ENCODE measurements at places on chromosomes 7 and 10.

- no peak for DNase-seq
Measured at GRCh38 chr10:19014034-19014433, 34.6 kb upstream of the MALRD1 start.

GRCh38 chr10:79148452-79149344, 79.9 kb downstream of the ZMIZ1 start:
- DNase-seq: no peak

DNA sequence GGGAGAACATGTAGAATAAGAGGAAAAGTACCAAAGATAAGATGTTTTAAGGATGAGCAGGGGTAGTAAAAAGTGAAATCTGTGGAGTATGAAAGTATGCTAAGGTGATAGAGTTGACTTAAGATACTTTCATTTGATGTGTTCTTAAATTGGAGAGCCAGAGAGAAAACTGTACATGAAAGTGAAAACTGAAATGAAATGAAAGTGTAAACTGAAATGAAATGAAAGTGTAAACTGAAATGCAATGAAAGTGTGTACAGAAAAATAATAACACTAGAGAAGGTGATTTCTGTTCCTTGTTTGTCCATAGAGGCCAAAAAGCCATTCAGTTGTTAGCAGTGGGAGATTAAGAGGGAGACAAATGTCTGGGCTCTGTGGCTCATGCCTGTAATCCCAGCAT, 17.5 kb downstream of the AHR start:
- no peak for DNase-seq

GRCh38 chr10:132497063-132497680, 40.4 kb upstream of the INPP5A start:
- DNase-seq: no peak

- DNase-seq: no peak
Measured at GRCh38 chr7:99953649-99954048, 22.2 kb downstream of the AZGP1 start.

GRCh38 chr10:62019685-62020359, 118.3 kb downstream of the ARID5B start:
- no peak for DNase-seq

- DNase-seq: no peak
Measured at GRCh38 chr10:75657351-75657750, 225.9 kb downstream of the LRMDA start.

GRCh38 chr10:83555264-83555663, 584.0 kb upstream of the GHITM start:
- no peak for DNase-seq

DNA sequence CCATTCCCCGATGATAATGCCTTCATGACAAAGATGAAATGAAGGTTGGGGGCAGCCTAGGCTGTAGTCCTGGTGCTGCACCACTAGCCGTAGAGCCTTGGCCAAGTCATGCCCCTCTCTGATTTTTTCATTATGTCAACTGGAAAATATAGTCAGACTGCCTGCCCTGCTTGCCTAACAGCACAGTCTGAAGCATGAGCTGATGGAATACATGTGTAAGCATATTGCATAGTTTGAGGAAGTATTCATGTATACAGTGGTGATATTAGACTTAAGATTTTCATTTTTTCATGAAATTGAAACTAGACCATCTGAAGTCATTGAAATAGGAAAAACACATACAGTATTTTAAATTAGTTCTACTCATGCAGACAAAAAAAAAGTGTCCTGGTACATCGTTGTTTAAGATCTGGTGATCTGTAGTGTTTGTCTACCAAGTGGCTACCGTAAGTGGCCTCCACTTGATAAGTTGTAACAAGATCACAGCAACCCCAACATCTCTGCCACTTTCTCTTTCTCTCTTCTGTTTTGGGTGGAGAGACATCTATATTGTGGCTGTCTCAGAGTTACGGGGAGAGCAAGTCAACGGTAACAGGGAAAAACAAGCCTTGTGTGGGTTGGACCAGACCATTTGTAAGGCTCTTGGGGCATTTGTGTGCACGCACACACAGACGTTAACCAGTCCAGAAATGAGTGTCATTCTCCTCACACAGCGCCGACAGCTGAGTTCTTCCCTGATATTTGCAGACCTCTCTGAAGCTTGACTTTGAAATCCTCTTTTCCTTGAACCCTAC, 716.6 kb upstream of the GALNT17 start:
- DNase-seq: no peak

DNA sequence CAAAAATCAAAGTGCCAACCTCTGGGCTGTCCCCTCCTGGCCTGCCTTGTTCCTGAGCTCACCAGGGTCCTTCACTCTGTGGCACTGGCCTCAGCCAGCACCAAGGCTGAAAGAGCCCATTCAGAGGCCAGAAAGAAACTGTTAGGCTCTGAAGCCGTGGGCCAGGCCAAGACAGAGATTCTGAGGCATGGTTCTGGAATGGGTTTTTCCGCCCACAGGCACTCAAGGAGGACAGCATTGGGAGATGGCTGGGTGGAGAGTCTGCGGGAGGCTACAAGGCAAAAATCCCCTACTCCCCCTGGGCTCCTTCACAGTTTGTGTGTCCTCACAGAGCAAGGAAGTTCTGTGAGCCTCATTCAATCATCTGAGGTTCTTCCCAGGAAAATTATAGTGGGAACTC, 31.7 kb downstream of the GRIFIN start:
- DNase-seq: no peak

DNA sequence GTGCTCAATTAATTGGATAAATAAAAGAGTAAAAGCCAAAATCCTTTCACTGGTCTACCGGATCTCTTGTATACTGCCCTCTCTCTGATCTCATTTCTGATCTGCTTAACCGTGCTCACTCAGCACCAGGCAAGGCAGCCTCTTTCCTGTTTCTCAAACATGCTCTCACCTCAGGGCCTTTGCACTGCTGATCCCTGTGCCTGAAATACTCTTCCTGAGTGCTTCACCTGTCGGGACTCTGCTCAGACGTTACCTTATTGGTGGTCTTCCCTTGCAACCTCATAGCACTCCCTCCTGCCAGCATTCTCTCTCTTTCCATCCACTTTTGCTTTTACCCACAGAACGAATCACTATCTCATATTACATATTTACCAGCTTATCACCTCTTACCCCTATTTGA, 55.6 kb downstream of the NPY start:
- DNase-seq: no peak

GRCh38 chr10:3616880-3617279, 168.1 kb downstream of the KLF6 start:
- no peak for DNase-seq

DNA sequence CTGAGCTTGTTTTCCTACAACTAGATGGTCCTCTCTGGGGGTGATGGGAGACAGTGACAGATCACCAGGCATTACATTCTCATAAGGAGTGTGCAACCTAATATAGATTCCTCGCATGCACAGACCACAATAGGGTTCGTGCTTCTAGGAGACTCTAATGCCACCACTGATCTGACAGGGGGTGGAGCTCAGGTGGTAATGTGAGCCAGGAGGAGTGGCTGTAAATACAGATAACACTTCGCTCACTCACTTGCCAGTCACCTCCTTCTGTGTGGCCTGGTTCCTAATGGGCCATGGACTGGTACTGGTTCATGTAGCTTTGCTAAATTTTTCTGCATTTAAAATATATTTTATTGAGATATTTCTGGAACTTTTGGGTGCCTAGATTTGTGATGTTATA, 202.3 kb upstream of the ZNF32 start:
- DNase-seq: no peak

- no peak for DNase-seq
Measured at GRCh38 chr10:106919871-106920282, 244.6 kb downstream of the SORCS1 start.

GRCh38 chr7:91082852-91083495, 181.3 kb upstream of the FZD1 start:
- no peak for DNase-seq

GRCh38 chr7:106747804-106748203, 86.8 kb upstream of the CCDC71L start:
- no peak for DNase-seq

GRCh38 chr7:19061331-19061730, 56.1 kb downstream of the TWIST1 start:
- DNase-seq: no peak

DNA sequence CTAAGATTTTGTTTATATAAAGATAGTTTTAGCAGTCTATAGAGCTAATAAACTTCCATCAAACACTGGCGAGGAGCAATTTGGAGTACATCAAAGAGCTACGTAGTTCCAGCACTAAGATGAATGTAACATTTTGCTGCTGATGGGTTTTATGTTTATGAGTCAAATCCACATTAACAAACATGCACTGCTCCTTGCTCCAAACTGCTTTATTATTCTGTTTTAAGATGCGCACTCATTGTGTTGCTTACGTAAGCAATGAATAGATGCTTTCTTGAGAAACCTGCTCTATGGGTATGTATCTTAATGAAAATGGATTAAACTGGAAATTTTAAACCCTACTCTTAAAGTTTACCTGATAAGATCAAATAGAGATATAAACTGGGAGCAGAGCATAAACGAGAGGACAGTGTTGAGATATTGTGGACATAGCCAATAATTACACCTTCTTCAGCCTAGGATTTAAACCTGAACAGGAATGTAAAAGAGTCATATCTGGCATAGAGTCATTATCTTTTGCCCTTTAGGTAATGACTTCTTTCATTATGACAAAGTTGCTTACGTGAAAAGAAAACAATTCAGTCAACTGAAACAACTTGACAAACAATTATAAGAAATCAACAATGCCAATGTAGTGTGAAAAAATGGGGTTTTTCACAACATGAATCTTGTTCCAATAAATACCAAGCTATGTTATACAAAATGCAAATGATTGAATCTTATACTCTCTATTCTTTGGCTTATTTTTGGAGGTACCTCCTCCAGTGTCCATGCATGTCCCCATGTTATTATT, 153.5 kb upstream of the MTPN start:
- no peak for DNase-seq

DNA sequence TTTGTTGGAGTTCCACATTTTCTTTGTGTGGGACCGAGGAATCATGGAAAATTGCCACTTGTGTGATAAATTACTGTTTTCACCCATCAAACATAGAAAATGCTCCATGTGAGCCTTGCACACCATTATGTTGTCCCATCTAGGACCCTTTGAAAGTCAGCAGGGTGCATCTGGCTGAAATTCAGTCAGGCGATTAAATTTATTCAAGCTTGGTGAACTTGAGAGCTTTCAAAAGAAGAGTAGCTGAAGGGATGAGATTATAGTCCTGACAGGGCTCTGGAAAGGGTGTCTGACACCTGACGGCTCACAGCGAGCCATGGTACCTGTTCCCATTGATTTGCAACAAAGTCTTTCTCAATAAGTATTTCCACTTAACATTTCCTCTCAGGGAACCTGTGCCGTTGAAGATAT, 399.7 kb upstream of the ETV1 start:
- DNase-seq: peak; percentile 97

DNA sequence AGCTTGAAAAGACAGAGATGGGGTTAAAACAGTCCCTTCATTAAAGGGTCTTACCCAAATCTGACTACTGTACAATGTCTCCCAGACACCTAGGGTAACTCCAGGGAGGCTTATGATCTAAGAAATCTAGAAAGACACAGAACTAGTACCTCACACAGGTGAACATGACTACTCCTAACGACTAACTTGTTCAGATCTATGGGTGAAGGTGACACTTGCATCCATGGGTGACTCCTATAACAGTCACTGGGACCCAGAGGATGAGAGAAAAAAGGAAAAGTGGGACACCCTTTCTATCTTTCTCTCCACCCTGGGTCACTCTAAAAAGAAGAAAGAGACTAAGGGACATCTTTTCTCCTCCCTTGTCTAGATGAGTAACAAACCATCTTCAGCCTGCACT, 19.2 kb downstream of the AKR1C8 start:
- peak; percentile 16 for DNase-seq

GRCh38 chr7:102873470-102874165, 39.2 kb upstream of the LRRC17 start:
- DNase-seq: no peak

DNA sequence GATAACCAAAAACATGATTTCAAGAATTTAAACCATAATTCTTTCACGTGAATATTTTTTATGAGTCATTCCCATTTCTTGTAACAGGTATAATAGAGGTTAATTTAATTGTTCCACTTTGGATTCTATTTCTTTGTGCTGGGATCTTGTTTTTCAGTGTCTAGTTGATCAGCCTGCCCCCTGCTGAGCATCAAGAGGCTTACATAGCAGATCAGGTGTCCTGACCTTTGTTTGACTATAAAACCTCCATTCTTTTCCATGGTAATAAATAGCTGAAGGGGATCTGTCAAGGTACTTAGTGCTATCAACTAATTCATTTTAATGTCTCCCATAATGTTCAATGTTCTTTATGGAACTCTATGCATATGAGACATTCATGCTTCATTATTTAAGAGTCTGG, 4.9 kb downstream of the COL17A1 start:
- peak; percentile 92 for DNase-seq

- DNase-seq: no peak
Measured at GRCh38 chr10:98646998-98647917, 200.5 kb upstream of the HPS1 start.

- no peak for DNase-seq
Measured at GRCh38 chr10:117933036-117933435, 113.7 kb downstream of the RAB11FIP2 start.

DNA sequence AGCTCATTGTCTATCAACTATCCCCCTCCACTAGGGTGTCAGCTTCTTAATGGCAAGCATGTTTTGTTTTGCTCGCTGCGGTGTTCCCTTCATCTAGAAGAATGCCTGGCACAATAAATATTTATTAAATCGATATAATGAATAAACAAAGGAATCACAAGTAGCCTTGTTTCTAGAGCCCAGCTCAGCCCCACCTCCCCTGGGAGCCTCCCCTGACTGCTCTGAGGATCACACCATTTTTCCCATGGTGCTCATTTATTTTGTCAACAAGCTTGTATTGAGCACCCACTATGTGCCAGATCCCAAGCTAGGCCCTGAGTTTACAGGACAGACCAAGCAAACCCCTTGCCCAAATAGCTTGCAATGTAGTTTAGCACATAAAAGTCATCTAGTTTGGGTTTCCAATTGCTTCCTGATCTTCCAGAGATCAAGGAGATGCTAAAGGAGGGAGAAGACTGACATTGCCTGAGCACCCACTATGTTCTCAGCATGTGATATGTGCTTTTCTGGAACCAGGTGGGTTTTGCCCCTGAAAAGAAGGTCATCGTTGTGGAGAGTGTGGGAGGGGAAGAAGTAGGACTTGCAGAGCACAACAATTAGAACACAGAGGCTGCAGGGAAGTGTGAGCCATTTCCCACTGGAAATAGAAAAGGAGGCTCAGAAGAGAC, 42.3 kb upstream of the GPAM start:
- DNase-seq: no peak

DNA sequence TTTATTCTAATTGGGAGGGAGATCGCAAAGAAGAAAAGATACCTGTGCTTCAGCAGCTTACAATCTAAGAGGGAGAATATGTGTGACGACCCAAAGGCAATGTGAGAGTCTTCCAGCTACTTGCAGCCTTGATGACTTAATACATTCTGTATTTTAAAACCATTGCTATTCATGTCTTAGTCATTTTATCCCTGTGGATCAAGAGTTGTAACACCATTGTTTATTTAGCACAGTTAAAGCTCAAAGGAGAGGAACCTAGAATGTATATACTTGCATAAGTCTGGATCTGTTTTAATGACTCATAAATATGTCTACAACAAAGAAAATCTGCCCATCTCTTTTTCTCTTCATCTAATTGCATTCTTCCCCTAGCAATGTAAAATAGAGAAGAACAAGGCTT, 117.9 kb upstream of the DLX6 start:
- DNase-seq: no peak
